ENCODE measurements at places on chromosomes 13 and 19. TPM values are rescaled to one million over a fixed set of nuclear protein-coding genes. Genes with fewer than 3 reads are reported as not detected.

B3GNT3 gene
- 0.11 TPM for polyA plus RNA-seq

- H3K27ac ChIP-seq: no peak overlapping the region
- DNase-seq: no peak
- no peaks in the 10 kb centered on the region for H3K4me1 ChIP-seq
- peaks cover 44% of the 10 kb centered on the region for H3K36me3 ChIP-seq
These were observed 17.0 kb downstream of the HAUS8 start for GRCh38 chr19:17058236-17058635.

DNA sequence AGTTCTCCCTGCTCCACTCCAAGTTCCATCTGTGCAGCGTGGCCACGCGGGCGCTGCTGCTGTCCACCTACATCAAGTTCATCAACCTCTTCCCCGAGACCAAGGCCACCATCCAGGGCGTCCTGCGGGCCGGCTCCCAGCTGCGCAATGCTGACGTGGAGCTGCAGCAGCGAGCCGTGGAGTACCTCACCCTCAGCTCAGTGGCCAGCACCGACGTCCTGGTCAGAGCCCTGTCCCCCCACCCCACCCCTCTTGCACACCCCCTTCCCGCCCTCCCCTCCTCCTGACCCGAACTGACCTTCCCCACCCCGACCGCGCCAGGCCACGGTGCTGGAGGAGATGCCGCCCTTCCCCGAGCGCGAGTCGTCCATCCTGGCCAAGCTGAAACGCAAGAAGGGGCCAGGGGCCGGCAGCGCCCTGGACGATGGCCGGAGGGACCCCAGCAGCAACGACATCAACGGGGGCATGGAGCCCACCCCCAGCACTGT is 11.6 kb downstream of the FUZ start:
- H3K36me3 ChIP-seq: peaks cover 93% of the 10 kb centered on the region
- H3K27ac ChIP-seq: no peak overlapping the region
- H3K4me3 ChIP-seq: peak overlapping the region; percentile 58
- H3K27me3 ChIP-seq: no peaks in the 10 kb centered on the region
- H3K4me1 ChIP-seq: peaks cover 25% of the 10 kb centered on the region

GRCh38 chr13:110680852-110681251 is 25.1 kb downstream of the CARS2 start:
- H3K4me3 ChIP-seq: no peak overlapping the region
- peaks cover 72% of the 10 kb centered on the region for H3K36me3 ChIP-seq
- H3K27me3 ChIP-seq: no peaks in the 10 kb centered on the region
- peaks cover 10% of the 10 kb centered on the region for H3K4me1 ChIP-seq

DNA sequence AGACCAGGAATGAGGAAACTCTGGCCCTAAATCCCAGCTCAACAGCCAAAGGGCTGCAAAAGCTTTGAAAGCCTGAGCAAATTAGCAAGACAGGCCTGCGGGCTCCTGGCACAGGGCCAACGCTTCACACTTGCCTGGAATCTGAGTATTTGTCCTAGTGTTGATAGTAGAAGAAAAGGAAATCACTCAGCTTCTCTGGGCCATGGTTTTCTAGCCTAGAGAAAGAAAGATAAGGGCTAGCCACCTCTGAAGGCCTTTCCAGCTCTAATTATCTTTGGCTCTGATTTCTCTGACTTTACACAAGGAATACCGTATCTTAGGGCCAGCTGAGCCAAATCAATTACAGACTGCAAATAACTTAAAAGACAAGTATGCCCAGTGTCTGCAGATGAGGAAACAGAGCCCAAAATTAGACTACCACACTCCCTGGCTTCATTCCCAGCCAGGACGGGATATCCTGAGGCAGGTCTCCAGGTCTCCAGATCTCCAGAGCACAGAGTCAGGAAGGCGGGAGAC is 69.6 kb downstream of the STK24 start:
- H3K27ac ChIP-seq: peak overlapping the region; percentile 37
- H3K36me3 ChIP-seq: no peaks in the 10 kb centered on the region
- no peak overlapping the region for H3K4me3 ChIP-seq
- peak; percentile 48 for DNase-seq
- H3K4me1 ChIP-seq: peaks cover 26% of the 10 kb centered on the region

- no peaks in the 10 kb centered on the region for H3K27me3 ChIP-seq
- no peak for DNase-seq
- no peak overlapping the region for H3K27ac ChIP-seq
- no peak overlapping the region for H3K4me3 ChIP-seq
These were observed 74.9 kb upstream of the WASF3 start for GRCh38 chr13:26482451-26483197.

Measured in spinal cord (tissue), 10 donors.